Activated naive CD8-positive, alpha-beta T cell treated with anti-CD3 and anti-CD28 coated beads, Interleukin-2, amount 10 ng/mL, durations not matched to agents 7 days and 5 days (primary cell): ENCODE measurements at places on chromosomes 2 and 18. TPM values are rescaled to one million over a fixed set of nuclear protein-coding genes. Genes with fewer than 3 reads are reported as not detected.

Gene MDH1B
- total RNA-seq = 0.44 TPM

Gene SGO2
- total RNA-seq = 35.0 TPM

Gene SERPINB4
- not detected for total RNA-seq

Gene RRM2
- total RNA-seq = 355 TPM

GRCh38 chr2:37779611-37780386 lies 108.4 kb upstream of the CDC42EP3 start:
- H3K27ac ChIP-seq = no peak overlapping the region
- peaks cover 1% of the 10 kb centered on the region for H3K36me3 ChIP-seq

Gene SLC66A2
- total RNA-seq = 29.0 TPM

Gene TMEM17
- total RNA-seq = not detected

Gene OTX1
- not detected for total RNA-seq

GRCh38 chr2:97677480-97677879 lies 8.0 kb downstream of the C2orf92 start:
- H3K27ac ChIP-seq = no peak overlapping the region
- H3K27me3 ChIP-seq = peaks cover 8% of the 10 kb centered on the region
- H3K4me3 ChIP-seq = no peak overlapping the region
- no peaks in the 10 kb centered on the region for H3K36me3 ChIP-seq
- DNase-seq = no peak

DNA sequence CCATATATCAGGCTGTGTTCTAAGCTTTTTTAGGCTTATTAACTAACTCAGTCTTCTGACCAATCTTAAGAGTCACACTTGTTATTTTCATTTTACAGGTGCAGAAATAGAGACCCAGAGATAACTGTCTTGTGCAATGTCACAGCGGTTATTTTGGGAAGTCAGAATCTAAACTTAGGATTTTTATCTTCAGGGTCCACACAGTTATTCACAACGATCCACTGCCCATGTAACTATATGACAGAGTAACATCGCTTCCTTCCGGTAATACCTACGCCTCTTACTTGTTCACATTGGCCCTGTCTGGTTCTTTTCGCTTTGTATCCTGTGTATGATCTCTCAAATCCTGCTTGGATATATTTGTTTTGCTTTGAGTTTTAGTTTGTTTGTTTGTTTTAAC lies 631.7 kb downstream of the LRP1B start:
- no peak overlapping the region for H3K27ac ChIP-seq
- no peak for DNase-seq
- no peaks in the 10 kb centered on the region for H3K4me1 ChIP-seq
- H3K27me3 ChIP-seq = no peaks in the 10 kb centered on the region
- no peak overlapping the region for H3K4me3 ChIP-seq

GRCh38 chr18:63479826-63480225 lies 3.1 kb downstream of the SERPINB5 start:
- no peaks in the 10 kb centered on the region for H3K4me1 ChIP-seq
- peaks cover 27% of the 10 kb centered on the region for H3K27me3 ChIP-seq
- no peak overlapping the region for H3K4me3 ChIP-seq
- no peak overlapping the region for H3K27ac ChIP-seq
- no peak for DNase-seq

DNA sequence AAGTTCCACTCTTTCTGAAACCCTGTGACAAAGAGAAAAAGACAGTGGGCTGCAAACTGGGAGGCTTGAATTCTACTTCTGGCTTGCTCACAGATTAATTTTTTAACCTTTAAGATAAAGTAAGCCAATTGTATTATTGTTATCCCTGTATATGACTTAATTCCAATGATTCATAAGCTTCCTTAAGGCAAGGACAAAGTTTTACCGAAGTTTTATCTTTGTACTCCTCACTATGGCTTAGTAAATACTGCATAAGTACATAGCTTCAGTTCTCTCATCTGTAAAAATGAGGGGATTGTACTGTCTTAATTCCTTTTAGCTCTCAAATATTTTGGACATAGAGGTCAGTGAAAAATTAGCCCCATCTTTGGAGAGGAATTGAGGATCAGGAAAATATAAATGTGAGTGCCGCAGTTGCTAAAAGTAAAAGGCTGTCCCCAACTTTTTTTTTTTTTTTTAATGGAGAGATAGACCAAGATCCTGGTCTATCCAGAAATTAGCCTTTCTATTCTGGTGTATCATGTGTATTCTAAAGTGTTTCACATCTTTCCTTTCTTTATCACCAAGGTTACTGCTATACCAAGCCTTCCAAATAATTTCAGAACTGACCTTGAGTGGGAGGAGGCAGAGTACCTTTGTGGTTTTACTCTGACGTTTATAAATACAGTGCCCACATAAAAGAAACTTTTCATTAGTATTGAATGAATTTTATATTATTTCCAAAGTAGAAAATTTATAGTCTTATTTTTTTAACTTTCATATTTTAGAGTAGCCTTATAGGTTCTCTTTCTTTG lies 13.3 kb downstream of the RELCH start:
- peaks cover 10% of the 10 kb centered on the region for H3K36me3 ChIP-seq
- H3K27ac ChIP-seq = no peak overlapping the region
- DNase-seq = no peak
- H3K4me1 ChIP-seq = peaks cover 13% of the 10 kb centered on the region
- no peak overlapping the region for H3K4me3 ChIP-seq
- H3K27me3 ChIP-seq = no peaks in the 10 kb centered on the region

Gene SCN7A
- not detected for total RNA-seq

Gene PNO1
- total RNA-seq = 9.2 TPM

- no peak overlapping the region for H3K4me3 ChIP-seq
- H3K36me3 ChIP-seq = peaks cover 37% of the 10 kb centered on the region
- H3K27ac ChIP-seq = no peak overlapping the region
- H3K27me3 ChIP-seq = no peaks in the 10 kb centered on the region
Observed at GRCh38 chr2:169975221-169975620, 148.0 kb downstream of the UBR3 start.

DNA sequence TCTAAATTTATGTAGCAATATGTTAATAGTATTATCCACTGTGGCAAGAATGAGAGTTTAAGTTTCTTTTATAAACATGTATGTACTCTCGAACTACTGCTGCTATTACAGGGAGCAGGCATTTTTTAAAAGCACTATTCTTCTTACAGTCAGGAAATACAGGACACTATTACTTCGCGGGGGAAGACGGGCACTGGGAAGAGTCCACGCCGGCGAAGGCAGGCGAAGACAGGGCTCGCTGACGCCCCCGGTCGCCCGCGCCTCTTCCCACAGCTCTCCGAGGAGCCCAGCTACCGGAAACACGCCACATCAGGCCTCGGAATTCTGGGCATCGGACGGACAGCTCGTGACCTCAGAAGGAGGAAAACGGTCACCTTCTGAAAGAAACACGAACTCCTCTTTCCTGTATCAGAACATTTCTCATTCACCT lies 90.2 kb downstream of the FAM161A start:
- H3K27ac ChIP-seq = peak overlapping the region; percentile 97
- H3K27me3 ChIP-seq = peaks cover 4% of the 10 kb centered on the region
- H3K4me1 ChIP-seq = peaks cover 7% of the 10 kb centered on the region
- no peak for DNase-seq
- H3K4me3 ChIP-seq = peak overlapping the region; percentile 92

DNA sequence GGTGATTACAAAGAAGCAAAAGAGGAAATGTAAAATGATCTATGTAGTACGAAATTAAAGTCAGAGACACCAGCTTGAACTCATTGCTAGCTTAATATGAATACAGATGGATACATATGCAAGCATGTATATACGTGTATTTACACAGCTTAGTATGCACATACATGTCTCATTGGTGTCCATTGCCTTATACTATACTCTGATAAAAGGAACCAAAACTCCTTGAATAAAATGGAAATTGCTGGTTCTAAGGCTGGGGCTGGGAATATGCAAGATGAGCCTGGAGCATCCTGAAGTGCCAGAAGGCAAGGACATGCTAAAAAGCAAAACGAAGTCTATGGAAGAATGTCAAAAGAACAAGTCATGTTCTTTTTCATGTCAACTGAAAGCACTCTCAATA lies 1424.4 kb upstream of the SLC39A10 start:
- no peaks in the 10 kb centered on the region for H3K36me3 ChIP-seq
- no peak overlapping the region for H3K27ac ChIP-seq
- H3K4me1 ChIP-seq = no peaks in the 10 kb centered on the region

Gene L3MBTL4
- total RNA-seq = 0.09 TPM

- no peak overlapping the region for H3K27ac ChIP-seq
- peaks cover 2% of the 10 kb centered on the region for H3K27me3 ChIP-seq
- peak; percentile 43 for DNase-seq
- no peaks in the 10 kb centered on the region for H3K4me1 ChIP-seq
Observed at GRCh38 chr2:33395655-33396249, 80.7 kb upstream of the RASGRP3 start.

GRCh38 chr2:131535526-131535925 lies 7.8 kb downstream of the CCDC74A start:
- no peak for DNase-seq
- H3K4me1 ChIP-seq = no peaks in the 10 kb centered on the region
- H3K4me3 ChIP-seq = no peak overlapping the region
- no peaks in the 10 kb centered on the region for H3K36me3 ChIP-seq

Gene CIAO1
- 66.2 TPM for total RNA-seq

Gene GNLY
- total RNA-seq = 22.0 TPM

GRCh38 chr18:36850527-36851201 lies 21.7 kb downstream of the KIAA1328 start:
- DNase-seq = no peak
- H3K4me1 ChIP-seq = no peaks in the 10 kb centered on the region
- H3K36me3 ChIP-seq = peaks cover 30% of the 10 kb centered on the region

- H3K36me3 ChIP-seq = peaks cover 66% of the 10 kb centered on the region
- DNase-seq = no peak
- no peak overlapping the region for H3K4me3 ChIP-seq
Observed at GRCh38 chr2:190468814-190469569, 60.8 kb downstream of the MFSD6 start.

DNA sequence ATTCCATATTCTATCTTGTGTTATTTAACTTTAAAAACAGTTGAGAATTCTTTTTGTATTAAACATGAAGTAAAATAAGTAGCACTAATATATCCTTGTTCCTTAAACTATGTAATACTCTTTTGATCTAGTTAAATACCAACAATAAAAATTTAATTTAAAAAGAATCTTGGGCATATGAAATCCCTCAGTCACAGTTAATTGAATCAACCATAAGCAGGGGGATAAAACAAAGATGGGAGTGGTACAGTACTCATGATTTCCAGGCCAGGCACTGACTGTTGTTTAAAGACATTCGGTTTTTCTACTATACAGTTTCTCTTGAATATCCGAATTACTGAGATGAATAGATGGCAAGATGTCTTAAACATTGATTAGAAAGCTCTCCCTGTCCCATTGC lies 99.5 kb downstream of the TAF4B start:
- H3K27me3 ChIP-seq = no peaks in the 10 kb centered on the region
- H3K4me1 ChIP-seq = peaks cover 2% of the 10 kb centered on the region
- no peak overlapping the region for H3K4me3 ChIP-seq
- no peak overlapping the region for H3K27ac ChIP-seq
- DNase-seq = no peak

GRCh38 chr18:72638376-72638775 lies 94.2 kb upstream of the CBLN2 start:
- H3K27me3 ChIP-seq = no peaks in the 10 kb centered on the region
- no peaks in the 10 kb centered on the region for H3K36me3 ChIP-seq
- H3K4me1 ChIP-seq = no peaks in the 10 kb centered on the region
- no peak overlapping the region for H3K27ac ChIP-seq
- no peak overlapping the region for H3K4me3 ChIP-seq

- peaks cover 55% of the 10 kb centered on the region for H3K36me3 ChIP-seq
- no peak overlapping the region for H3K4me3 ChIP-seq
Observed at GRCh38 chr2:74896232-74896631, 62.2 kb upstream of the POLE4 start.

Gene ABCG5
- not detected for total RNA-seq

GRCh38 chr2:119478978-119479295 lies 45.3 kb downstream of the SCTR start:
- H3K4me3 ChIP-seq = no peak overlapping the region
- no peak for DNase-seq
- no peaks in the 10 kb centered on the region for H3K27me3 ChIP-seq

Gene C2orf15
- 2.3 TPM for total RNA-seq

Gene C1QL2
- total RNA-seq = not detected

GRCh38 chr2:190635781-190636180 lies 13.1 kb upstream of the NAB1 start:
- H3K4me1 ChIP-seq = no peaks in the 10 kb centered on the region
- no peak overlapping the region for H3K27ac ChIP-seq
- no peak overlapping the region for H3K4me3 ChIP-seq

Gene FOXD4L1
- total RNA-seq = 0.14 TPM

Gene FER1L5
- total RNA-seq = not detected

Gene PASK
- total RNA-seq = 153 TPM

DNA sequence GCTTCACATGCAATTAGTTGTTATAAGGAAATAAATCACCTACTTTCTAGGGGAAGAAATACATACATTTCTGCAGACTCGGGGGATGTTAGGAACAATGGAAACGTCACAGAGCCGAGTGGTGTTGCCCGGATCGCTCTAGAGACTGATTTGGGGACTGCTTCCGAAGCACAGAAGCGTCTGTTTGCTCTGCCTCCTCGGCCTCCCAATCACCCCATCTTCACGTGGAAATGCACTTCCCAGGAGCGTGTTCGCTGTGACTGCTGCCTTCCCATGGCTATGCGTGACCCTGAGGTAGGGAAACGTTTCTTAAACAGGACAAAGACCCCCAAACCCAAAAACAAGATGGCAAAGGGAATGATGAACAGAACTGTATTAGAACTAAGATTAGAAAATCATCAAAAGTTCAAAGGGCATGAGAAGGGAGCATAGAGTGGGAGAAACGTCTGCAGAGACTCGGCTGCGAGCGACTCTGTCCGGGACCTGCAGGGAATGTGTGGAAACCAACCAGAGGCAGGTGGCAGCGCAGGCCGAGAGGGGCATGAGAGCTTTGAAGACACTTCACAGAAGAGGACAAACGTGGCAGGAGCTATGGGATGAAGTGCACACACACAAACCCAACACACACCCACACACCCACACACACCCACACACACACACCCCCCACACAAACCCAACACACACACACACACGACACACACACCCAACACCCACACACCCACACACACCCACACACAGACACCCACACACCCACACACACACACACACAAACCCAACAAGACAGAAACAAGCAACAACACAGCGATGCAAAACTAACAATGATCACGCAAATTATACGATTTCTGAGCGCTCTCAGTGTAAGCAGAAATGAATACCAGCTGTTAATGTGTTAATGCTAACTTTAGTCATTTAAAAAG lies 41.3 kb downstream of the RTP5 start:
- no peak overlapping the region for H3K4me3 ChIP-seq
- H3K36me3 ChIP-seq = peaks cover 17% of the 10 kb centered on the region
- DNase-seq = peak; percentile 4
- H3K27me3 ChIP-seq = no peaks in the 10 kb centered on the region
- H3K4me1 ChIP-seq = no peaks in the 10 kb centered on the region

GRCh38 chr2:176553685-176554100 lies 284.5 kb downstream of the MTX2 start:
- H3K27ac ChIP-seq = no peak overlapping the region
- H3K4me1 ChIP-seq = peaks cover 12% of the 10 kb centered on the region
- DNase-seq = peak; percentile 42
- H3K4me3 ChIP-seq = peak overlapping the region; percentile 85

Gene CXCR1
- 0.14 TPM for total RNA-seq

- no peaks in the 10 kb centered on the region for H3K36me3 ChIP-seq
- DNase-seq = no peak
- no peak overlapping the region for H3K4me3 ChIP-seq
- peaks cover 3% of the 10 kb centered on the region for H3K27me3 ChIP-seq
- H3K4me1 ChIP-seq = peaks cover 6% of the 10 kb centered on the region
- no peak overlapping the region for H3K27ac ChIP-seq
Observed at GRCh38 chr18:11944252-11944651, 36.1 kb upstream of the MPPE1 start.
